Frontal cortex (tissue), 4 donors: ENCODE measurements at places on chromosomes 3 and 15. TPM values are rescaled to one million over a fixed set of nuclear protein-coding genes. Genes with fewer than 3 reads are reported as not detected.

ANKRD34C gene
- under 0.01 TPM for total RNA-seq

FURIN gene
- 9.4 TPM for total RNA-seq

TRPM1 gene
- not detected for total RNA-seq

SLC28A1 gene
- total RNA-seq = not detected

DCBLD2 gene
- total RNA-seq = 31.4 TPM

CAPN3 gene
- total RNA-seq = 2.0 TPM

WDR49 gene
- total RNA-seq = 10.6 TPM

TM4SF4 gene
- not detected for total RNA-seq
